OCI-M1 (cell line): ENCODE measurements at places on chromosomes 6 and 20.

DNA sequence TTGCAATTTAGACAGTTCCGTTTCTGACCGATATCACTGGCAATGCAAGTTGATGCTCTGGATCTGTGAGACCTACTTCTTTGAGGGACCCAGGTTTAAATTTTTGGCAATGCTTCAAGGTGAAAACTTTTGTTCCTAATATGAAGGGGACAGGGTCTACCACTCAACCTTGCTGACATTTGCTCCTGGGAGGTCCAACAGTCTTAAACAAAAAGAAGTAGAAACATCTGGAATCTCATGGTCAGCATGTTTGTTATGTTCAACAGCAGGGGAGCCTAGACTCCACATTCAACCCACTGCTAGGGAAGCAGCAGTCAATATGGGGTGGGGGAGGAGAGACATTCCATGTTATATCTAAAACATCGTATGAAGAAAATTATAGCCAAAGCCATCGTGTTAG is 196.4 kb downstream of the SIM1 start:
- DNase-seq: no peak

- DNase-seq: no peak
These were observed 94.9 kb downstream of the OGFRL1 start for GRCh38 chr6:71383476-71383875.

GRCh38 chr20:8473459-8473858 is 341.4 kb downstream of the PLCB1 start:
- no peak for DNase-seq

GRCh38 chr6:119329794-119330180 is 19.8 kb downstream of the MAN1A1 start:
- DNase-seq: no peak

DNA sequence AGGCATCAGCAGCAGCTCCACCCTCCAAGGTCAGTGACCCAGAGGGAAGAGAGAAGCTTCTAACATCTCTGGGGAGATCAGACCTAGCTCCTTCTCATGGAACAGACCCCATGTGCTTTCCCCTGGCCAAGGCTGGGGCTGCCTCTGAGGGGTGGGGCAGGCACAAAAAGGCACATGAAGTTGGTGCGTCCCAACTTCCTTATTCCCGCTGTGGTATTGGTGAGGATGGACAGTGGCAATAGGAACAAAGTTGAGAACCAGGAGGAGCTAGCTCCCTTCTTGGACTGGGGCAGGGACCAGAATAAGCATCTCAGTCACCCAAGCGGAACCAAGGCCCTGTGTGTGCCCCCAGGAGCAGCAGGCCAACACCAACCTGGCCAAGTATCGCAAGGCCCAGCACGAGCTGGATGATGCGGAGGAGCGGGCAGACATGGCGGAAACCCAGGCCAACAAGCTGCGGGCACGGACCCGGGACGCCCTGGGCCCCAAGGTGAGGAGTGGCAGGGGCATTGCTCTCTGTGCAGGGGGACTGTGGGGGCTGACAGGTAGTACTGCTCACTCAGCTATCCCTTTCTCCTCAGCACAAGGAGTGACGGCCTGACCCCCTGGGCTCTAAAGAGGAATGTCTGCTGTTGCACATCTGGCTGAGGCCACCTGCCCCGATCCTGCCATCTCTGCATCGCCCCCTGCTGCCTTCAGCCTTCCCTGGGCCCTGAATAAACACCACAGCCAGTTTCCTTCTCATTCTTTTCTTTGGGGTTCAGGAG is 46.1 kb downstream of the MYH7B start:
- DNase-seq: no peak

DNA sequence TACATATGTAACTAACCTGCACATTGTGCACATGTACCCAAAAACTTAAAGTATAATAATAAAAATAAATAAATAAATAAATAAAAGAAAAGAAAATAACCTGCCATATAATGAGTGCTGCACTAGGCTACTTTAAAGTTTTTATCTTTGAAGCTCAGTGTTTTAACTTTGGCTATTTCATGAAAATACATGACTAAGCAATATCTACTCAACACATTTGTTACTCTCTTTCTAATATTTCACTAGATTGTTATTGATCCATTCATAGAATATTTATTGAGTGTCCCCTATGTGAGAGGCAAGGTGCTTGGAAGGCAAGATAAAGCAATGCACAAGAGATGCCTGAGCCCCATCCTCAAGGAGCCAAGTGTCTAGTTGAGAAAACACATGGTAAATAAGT is 221.7 kb downstream of the SLC35F1 start:
- DNase-seq: no peak

GRCh38 chr20:60249436-60249835 is 291.2 kb downstream of the CDH26 start:
- DNase-seq: no peak

GRCh38 chr6:146423452-146423851 is 120.2 kb upstream of the RAB32 start:
- DNase-seq: no peak

- DNase-seq: no peak
These were observed 34.2 kb downstream of the PKIG start for GRCh38 chr20:44616604-44616964.

GRCh38 chr6:13251242-13251641 is 77.1 kb downstream of the TBC1D7 start:
- DNase-seq: no peak

DNA sequence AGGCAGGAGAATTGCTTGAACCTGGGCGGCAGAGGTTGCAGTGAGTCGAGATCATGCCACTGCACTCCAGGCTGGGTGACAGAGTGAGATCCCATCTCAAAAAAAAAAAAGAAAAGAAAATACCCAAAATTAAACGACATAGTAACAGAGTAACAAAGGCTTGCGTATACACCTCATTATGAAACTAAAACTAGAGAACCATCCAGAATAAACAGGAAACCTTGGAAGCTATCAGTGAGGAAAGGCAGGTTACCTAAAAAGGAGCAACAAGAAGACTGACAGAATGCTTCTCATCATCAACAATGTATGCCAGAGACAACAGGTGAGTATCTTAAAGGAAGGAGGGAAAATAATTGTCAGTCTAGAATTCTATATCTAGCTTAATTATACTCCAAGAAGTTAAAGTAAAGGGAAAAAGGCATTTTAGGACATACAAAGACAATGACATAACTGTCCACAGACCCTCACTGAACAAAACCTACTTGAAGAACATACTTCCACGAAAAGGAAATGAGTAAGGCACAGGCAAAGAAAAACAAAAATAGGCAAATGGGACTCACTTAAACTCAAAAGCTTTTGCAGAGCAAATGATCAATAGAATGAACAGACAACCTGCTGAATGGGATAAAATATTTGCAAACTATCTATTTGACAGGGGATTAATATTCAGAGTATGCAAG is 64.1 kb upstream of the NT5E start:
- DNase-seq: no peak

GRCh38 chr20:7010527-7010926 is 243.0 kb downstream of the BMP2 start:
- peak; percentile 80 for DNase-seq

- DNase-seq: no peak
These were observed 80.3 kb upstream of the CNKSR3 start for GRCh38 chr6:154590756-154591155.

GRCh38 chr6:29964887-29965562 is 22.7 kb downstream of the HLA-A start:
- DNase-seq: peak; percentile 98

DNA sequence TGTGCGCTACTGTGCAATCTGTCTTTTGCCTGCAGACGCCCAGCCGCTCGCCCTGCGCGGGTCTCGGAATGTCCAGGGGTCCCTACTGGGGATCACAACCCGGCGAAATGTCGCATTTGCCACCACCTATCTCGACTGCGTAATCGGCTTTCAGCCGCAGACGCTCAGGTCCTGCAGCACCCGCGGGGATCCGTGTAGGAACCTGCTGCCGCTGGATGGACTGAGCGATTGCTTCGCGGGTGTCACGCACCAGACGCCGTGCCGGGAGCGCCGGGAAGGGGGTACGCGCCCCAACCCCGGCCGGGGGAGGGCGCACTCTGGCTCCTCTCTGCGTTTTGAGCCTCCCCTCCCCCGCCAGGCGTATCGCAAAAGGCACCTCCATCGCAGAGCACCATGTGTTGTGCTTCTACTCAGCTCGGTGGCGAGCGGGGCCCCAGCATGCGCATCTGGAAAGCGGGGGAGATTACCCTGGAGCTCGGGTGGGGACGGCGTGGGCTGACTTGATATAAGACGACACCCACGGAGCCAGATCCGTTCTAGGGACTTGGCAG is 747 bp upstream of the PTPRA start:
- peak; percentile 88 for DNase-seq

GRCh38 chr6:88835210-88835609 is 128.2 kb downstream of the RNGTT start:
- no peak for DNase-seq

DNA sequence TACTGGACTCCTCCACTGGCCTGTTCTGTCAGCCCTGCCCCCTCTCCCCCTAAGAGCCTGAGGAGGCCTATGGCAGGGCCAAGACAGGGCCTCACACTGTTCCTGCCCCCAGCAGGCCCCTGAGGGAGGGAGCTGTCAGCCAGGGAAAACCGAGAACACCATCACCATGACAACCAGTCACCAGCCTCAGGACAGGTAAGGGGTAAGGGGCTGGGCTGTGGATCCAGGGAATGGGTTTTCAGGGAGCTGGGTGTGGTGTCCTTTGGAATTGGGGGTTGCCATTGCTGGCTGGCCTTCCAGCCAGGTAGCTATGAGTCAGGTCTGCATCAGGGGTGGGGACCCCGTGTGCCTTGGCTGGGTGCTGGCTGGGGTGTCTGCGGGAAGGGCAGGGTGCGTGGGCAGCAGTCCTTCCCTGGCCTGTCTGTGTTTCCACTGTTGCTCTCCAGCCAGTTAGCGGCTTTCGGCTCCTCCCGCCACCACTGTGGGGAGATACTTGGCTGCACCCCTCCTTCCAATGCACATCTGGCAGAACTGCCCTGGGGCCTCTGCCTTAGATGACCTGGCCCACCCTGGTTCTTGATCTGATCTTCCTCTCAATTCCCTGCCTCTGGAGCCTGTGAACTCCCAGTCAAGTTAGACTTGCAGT is 3.9 kb downstream of the SLC29A1 start:
- DNase-seq: no peak

GRCh38 chr6:92840246-92840930 is 579.0 kb downstream of the EPHA7 start:
- no peak for DNase-seq

- peak; percentile 33 for DNase-seq
These were observed 58.3 kb downstream of the IPCEF1 start for GRCh38 chr6:154298297-154298696.

DNA sequence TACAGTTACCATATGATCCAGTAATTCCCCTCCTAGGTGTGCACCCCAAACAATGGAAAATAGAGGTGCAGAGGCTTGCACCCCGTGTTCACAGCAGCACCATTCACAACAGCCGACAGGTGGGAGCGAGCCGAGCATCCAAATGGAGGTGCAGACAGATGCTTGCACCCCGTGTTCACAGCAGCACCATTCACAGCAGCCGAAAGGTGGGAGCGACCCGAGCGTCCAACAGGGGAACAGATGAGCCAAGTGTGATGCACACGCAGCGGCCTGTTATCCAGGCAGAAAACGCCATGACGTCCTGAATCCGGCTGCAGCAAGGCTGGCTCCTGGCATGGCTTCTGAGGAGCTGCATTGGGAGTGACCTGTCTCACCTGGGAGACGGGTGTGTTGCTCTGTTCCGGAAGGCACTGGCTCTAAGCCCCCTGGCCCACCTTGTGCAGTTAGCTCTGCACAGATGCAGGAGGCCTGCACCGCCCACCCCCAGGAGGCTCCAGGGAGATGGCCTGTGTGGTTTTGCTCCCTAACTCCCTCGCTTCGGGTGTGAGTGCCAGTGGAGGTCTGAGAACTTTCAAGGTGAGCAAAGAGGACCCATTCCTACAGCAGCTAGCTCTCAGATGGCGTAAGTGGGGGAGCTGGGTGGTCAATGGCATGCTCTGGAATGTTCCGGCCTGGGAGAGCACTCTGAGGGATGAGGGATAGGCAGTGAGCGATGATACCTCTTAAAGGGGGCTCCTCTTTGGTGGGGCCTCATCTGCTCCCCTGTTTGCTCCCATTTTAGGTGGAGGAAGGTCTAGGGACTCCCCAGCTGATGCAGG is 47.8 kb upstream of the FRMD1 start:
- DNase-seq: no peak

- no peak for DNase-seq
These were observed 324.2 kb upstream of the PREP start for GRCh38 chr6:105726902-105727655.

GRCh38 chr6:68779366-68779765 is 144.3 kb downstream of the ADGRB3 start:
- no peak for DNase-seq

- no peak for DNase-seq
These were observed 50.5 kb upstream of the LTV1 start for GRCh38 chr6:143792402-143793279.

GRCh38 chr20:24487648-24488047 is 18.2 kb downstream of the SYNDIG1 start:
- no peak for DNase-seq

GRCh38 chr6:162363757-162364156 is 363.8 kb downstream of the PRKN start:
- DNase-seq: peak; percentile 81

GRCh38 chr6:131173680-131174079 is 38.4 kb downstream of the AKAP7 start:
- no peak for DNase-seq

DNA sequence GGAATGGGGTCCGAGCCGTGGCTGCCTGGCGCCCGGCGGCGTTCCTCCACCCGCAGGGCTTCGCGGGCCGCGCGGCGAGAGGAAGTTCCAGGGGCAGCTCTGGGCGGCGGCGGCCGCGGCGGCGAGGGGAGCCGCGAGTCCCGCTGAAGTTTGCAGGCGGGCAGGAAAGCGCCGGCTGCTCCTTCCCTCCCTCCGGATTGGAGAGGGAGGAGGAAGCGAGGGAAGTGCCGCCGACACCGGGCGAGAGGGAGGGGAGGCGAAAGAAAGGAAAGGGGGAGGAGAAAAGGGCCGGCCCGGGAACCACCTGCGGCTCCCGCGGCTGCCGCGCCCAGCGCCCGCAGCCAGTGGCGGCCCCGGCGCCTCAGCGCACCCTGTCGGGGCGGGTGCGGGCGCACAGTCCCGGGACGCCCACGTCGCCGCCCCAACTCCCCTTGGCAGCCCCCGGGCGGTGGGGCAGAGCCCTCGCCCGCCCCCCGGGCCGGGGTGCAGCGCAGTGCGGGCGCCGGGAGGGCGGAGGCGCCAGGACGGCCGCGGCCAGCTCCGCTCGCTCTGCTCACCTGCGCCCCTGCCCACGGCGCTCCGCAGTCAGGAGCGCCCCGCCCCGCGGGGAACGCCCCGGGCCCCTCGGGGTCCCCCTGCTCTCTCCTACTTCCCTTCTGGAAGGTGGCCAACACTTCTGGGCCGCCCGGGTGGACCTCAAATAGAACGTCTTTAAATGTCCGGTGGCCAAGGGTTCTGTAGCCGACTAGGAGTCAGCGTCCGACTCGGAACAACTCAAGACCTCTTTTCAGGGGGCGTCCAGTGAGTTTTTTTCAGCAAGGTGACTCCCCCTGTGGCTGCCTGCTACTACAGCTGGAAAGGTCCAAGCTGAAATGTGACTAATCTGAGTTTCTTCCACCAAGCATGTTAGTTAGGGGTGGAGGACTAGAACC is 80.3 kb upstream of the CCDC28A start:
- DNase-seq: peak; percentile 67

- DNase-seq: no peak
These were observed 101.1 kb upstream of the IFNGR1 start for GRCh38 chr6:137320271-137320670.

GRCh38 chr20:59948212-59948611 is 8.0 kb downstream of the FAM217B start:
- DNase-seq: peak; percentile 62

- DNase-seq: no peak
These were observed 54.7 kb downstream of the CDS2 start for GRCh38 chr20:5181492-5181891.

- DNase-seq: no peak
These were observed 42.7 kb upstream of the HCRTR2 start for GRCh38 chr6:55131616-55132015.
